ENCODE measurements at places on chromosomes 11 and 22.

DNA sequence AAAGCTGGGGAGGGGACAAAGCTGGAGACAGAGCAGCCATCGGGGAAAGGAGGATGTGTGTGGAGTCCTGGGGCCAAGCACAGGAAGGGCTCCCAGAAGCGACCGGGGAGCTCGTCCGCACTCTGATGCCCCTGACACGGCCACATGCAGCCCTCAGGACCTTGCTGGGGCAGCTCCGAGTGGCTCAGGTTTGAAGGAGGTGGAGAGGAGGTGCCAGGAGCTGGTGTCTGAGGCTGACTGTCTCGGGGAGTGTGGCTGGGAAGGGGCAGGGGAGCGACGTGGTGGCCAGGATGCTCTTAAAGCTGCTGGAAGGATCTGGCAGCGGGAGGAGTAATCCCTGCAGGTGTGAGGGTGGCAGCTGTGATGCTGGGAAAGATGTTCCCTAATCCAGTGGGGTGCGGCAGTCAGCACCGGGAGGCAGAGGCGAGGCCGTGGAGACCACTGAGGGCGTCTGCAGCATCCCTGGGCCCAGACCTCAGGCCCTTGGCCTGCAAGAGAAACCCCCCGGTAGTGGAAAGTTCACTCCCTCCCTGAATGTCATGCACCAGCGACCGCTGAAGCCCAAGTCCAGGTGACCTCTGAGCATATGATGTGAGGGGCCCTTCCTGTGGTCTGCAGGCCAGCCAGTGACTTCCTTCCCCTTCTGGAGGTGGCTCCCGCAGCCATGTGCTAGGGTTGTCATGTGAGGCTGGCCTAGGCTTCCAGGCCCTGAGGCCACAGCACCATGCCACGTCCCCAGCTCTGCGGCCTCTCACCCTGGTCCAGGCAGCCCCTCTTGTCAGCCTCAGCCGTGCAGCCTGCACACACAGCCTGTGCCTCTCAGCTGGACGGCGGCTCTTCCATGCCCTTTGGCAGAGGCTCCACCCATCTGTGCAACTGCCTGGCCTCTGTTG is 17.2 kb upstream of the CTSD start:
- no peak for DNase-seq

DNA sequence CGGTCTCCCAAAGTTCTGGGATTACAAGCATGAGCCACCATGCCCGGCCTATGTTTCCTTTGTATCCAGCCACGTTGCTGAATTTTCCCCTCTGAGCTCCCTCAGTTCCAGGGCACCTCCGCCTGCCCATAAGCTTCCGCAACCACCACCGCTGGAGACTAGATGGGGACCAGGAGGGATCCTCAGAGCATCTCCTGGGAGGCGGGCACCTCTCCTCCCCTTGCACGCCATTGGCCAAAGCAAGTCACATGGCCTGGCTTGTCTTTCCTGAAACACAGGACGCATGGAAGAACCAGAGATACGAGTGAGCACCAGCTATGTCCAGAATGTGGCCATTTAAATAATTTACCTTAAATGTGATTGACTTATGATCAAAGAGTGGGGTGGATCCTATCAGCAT is 388.3 kb downstream of the BRD1 start:
- no peak for DNase-seq

DNA sequence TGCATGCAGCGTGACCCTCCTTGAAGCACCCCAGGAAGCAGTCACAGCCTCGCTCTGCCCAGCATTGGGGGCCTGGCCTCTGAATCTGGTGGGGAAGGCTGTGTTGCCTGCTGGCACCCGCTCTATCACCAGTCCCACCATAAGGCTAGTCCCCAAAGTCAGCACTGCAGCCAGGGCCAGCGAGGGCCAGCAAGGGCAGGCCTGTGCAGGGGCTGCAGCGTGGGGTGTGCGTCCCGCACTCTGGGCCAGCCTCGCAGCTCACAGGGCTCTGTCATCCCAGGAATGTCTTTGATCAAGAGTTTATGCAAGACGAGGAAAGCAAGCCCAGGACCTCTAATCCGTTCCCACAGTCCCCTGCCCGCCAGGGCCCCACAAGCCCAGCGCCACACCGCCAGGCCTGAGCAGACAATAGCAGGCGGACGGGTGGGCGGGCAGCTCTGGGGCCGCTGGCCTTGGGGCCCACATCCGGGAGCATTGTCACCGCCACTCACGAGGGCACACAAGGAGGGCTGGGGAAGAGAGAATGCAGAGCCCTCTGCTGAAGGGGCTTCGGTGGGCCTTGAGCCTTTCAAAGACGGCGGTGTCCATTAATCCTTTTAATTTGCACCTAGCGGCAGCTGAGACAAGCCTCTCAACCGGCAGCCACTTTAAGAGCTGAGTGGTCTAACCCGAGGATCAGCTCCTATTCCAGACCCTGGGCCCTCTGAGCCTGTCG is 17.1 kb downstream of the LTO1 start:
- no peak for DNase-seq

GRCh38 chr11:117929142-117929915 is at the start of gene TMPRSS13:
TMPRSS13 (minus strand) TSS chr11:117929402; CDS start chr11:117929307, 95 bp downstream.
- no peak for DNase-seq

DNA sequence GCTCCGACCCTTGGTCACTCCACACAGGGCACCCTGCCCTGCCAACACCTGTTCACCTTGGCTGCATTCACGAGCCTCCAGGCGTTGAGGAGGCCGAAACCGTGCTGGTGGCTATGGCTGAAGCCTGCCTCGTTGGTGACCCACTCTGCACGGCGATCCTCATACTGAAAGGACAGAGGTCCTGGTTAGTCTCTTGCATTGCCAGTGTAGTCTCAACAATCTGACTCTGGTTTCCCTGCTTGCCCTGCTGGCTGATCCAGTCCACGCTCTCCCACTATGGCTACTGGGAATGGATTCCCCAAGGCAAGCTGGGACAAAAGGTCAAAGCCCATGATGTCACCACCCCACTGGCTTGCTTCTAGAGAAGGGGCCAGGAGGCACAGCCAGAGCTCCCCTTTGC is 12.9 kb downstream of the PCSK7 start:
- no peak for DNase-seq

- no peak for DNase-seq
Observed at GRCh38 chr11:121503051-121503450, 50.3 kb upstream of the SORL1-AS1 start.

DNA sequence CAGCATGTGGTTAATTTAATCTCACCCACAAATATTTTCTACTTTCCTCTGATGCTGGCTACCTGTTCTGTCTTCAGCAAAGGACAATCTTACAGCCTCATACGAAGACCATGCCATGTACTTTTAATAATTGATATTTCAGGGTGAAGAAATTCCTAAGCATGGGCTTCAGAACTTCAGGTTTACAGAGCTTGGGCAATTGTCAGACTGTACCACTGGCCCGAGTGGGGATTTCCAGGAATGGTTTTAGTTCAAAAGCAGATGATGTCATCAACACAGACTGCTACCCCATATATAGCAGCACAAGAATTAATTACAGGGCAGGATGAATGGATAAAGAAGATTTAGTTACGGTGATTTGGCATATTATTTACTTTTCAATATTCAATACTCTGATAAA is 171.8 kb downstream of the ETS1 start:
- no peak for DNase-seq

GRCh38 chr11:44694443-44694842 is 32.3 kb upstream of the TSPAN18 start:
- DNase-seq = no peak

- no peak for DNase-seq
Observed at GRCh38 chr11:114097832-114098231, 38.3 kb downstream of the ZBTB16 start.

DNA sequence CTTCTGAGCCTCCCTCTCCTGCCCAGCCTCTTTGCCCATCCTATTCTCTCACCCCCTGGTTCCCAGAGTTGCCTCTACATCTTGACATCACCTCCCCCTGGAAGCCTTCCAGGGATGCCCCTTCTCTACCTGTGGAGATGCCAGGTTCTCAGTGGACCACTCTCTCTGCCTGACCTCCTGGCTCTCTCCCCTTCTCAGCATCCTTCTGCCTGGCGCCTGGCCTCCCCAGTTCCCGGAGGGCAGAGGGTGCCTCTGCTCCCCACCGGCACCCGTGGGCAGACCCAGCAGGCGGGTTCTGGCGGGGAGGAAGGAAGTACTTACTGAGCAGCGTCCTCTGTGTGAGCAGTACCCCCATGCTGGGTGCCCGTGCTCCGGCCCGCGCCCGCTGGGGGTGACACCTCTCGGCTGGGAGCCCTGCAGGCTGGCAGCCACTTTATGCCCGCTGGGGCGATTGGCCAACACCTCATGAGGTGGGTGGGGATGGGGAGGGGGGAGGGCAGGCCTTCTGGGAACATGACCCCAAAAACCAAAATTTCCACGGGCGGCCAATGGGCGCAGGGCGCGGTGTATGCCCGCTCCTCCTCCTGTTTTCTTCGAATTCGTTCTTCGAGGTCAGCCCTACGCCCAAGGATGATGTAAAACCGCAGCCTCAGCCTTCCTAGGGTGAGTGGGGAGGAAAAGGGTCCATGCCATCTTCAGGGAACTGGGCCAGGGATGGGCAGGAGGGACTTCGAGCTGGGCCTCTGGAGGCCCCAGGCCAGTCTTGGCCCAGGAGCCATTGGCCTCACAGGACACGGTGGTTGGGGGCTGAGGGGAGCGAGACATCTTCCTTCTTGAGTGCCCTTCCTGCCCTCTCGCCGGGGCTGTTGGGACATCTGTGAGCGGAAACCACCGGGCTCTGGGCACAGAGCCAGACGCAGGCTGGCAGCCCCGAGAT is at the start of gene OSM:
Gene OSM (minus strand): TSS at position 407 of the 937 bp plus-strand sequence. CDS start 52 bp downstream, at position 355.
- DNase-seq = no peak
